ENCODE measurements at places on chromosomes 4 and X. TPM values are rescaled to one million over a fixed set of nuclear protein-coding genes. Genes with fewer than 3 reads are reported as not detected.

DNA sequence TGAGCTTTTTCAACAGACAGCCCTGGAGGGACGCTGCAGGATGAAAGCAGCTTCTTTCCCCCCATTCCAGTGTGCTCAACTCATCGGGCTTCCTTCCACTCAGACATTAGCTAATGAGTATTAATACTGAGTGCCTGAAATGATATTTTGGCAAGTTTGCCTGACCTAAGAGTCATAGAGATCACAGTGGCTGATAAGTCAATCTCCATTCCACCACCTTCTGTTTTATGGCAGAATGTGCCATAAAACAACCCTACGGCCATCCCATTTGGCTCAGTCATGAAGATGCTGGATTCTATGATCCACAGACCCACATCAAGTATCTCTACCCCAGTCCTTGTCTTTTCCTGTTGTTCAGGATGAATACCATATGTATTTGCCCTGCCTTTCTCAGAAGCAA is 48.3 kb upstream of the MAB21L2 start:
- no peak overlapping the region for H3K27ac ChIP-seq
- no peaks in the 10 kb centered on the region for H3K27me3 ChIP-seq
- no peaks in the 10 kb centered on the region for H3K4me1 ChIP-seq
- DNase-seq: no peak
- no peaks in the 10 kb centered on the region for H3K36me3 ChIP-seq
- H3K4me3 ChIP-seq: no peak overlapping the region

DNA sequence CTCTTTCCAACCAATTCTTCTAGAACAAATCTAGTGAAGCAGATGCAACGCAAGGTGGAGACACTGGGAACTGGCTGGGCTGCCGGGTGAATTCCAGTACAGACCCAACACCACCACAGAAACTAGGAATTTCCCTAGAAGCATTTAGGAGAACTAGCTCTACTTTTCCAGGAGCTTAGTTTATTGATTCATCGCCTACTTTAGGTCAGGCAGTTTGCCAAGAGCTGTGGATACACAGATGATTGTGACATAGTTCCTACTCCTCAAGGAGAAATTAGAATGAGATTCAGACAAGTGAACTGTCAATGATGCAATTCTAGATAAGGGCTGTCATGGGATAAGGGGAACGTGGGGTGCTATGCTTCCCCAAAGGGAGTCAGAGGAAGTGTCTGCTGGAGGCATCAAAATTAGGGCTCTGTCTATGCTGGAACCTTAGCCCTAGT is 350.0 kb downstream of the CAMK2D start:
- no peak for DNase-seq
- H3K4me3 ChIP-seq: no peak overlapping the region
- H3K27me3 ChIP-seq: no peaks in the 10 kb centered on the region
- H3K27ac ChIP-seq: no peak overlapping the region
- no peaks in the 10 kb centered on the region for H3K4me1 ChIP-seq

- H3K4me1 ChIP-seq: peaks cover 69% of the 10 kb centered on the region
- no peaks in the 10 kb centered on the region for H3K36me3 ChIP-seq
- H3K27ac ChIP-seq: peak overlapping the region; percentile 98
- DNase-seq: no peak
Measured at GRCh38 chrX:10110316-10110935, 46.3 kb upstream of the CLCN4 start.

DNA sequence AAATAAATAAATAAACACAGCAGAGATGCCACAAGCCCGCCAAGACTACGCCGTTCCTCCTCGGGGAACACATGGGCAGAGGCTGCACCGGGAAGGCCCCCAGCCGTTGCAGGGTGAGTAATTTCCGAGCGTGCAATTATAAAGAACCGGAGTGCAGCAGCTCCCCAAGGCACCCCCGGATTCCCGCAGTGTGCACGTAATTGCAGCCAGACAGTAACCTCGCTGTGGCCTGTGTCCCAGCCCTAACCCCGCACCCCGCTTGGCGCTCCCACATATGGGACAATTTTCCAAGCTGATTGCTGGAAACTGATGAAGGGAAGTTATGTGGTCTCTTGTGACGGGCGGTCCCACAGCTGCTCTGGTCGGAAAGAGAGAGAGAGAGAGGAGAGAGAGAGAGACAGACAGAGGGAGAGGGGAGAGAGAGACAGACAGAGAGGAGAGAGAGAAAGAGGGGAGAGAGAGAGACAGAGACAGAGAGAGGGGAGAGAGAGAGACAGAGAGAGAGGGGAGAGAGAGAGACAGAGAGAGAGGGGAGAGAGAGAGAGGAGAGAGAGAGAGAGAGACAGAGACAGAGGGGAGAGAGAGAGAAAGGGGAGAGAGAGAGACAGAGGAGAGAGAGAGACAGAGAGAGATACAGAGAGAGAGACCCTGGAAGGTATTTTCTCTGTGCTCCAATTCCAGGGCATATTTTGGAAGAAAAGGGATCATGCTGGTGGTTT is 275.4 kb downstream of the SHOX start:
- H3K27ac ChIP-seq: no peak overlapping the region
- H3K4me1 ChIP-seq: no peaks in the 10 kb centered on the region
- H3K36me3 ChIP-seq: no peaks in the 10 kb centered on the region
- H3K4me3 ChIP-seq: no peak overlapping the region
- H3K27me3 ChIP-seq: no peaks in the 10 kb centered on the region
- no peak for DNase-seq

DNA sequence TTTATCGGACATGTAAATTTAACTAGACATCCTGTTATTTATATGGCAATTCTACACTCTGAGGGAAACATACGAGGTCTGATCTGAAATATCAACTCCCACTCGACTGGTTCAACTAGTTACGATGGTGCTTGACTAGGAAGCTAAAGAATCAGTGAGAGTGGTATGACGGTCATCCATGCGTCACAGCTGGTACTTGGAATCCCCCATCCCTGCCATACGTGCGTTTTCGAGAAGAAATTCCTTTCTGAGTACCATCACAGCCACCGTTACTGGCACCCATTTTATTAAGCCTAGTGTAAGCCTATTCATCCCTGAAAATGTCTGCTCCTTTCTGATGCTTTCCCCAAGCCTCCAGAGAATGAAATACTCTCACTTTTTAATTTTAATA is 695 bp upstream of the PIGA start:
- no peaks in the 10 kb centered on the region for H3K36me3 ChIP-seq
- peaks cover 12% of the 10 kb centered on the region for H3K4me1 ChIP-seq
- peak overlapping the region; percentile 97 for H3K4me3 ChIP-seq
- H3K27me3 ChIP-seq: no peaks in the 10 kb centered on the region
- peak overlapping the region; percentile 83 for H3K27ac ChIP-seq

DNA sequence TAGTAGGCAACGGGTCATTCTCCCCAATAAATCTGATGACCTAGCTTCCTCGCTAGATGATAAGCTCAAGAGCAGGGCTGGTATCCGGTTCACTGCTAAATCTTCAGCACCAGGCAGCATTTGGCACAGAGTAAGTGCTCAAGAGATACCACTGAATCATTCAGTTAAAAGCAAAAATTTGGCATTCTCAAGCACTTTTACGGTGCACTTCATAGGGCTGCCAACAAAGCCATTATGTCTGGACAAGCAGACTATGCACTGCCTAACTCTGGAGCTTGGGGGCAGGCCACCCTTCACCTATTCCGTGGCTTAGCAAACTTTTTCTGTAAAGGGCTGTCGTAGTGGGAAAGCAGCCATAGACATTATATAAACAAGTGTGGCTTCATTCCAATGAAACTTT is 23.8 kb upstream of the CXorf38 start:
- H3K27ac ChIP-seq: no peak overlapping the region
- peaks cover 54% of the 10 kb centered on the region for H3K36me3 ChIP-seq
- no peaks in the 10 kb centered on the region for H3K27me3 ChIP-seq
- H3K4me3 ChIP-seq: no peak overlapping the region
- DNase-seq: no peak

- DNase-seq: no peak
- no peaks in the 10 kb centered on the region for H3K4me1 ChIP-seq
- H3K27ac ChIP-seq: no peak overlapping the region
- no peaks in the 10 kb centered on the region for H3K27me3 ChIP-seq
- no peak overlapping the region for H3K4me3 ChIP-seq
Measured at GRCh38 chr4:159110961-159111360, 8.1 kb downstream of the RAPGEF2 start.

PAGE2B gene
- not detected for total RNA-seq

CENPI gene
- total RNA-seq: 0.92 TPM

ENAM gene
- total RNA-seq: not detected

MAB21L2 gene
- not detected for total RNA-seq

All from T-cell (primary cell).